Prostate gland (tissue), 2 donors: ENCODE measurements at places on chromosomes 2 and 18. TPM values are rescaled to one million over a fixed set of nuclear protein-coding genes. Genes with fewer than 3 reads are reported as not detected.

The LRRC30 gene
- total RNA-seq = not detected

The SLC66A2 gene
- 37.6 TPM for total RNA-seq

The ADAM17 gene
- total RNA-seq = 15.8 TPM

The PREB gene
- 88.9 TPM for total RNA-seq

The LYPD6 gene
- total RNA-seq = 2.3 TPM

The GDF7 gene
- 7.0 TPM for total RNA-seq

The ANKRD44 gene
- 11.2 TPM for total RNA-seq

The CPS1 gene
- total RNA-seq = 15.8 TPM

The RAB6C gene
- total RNA-seq = 2.4 TPM

The UGT1A4 gene
- total RNA-seq = not detected

The ELOA2 gene
- total RNA-seq = 0.28 TPM

The SPEG gene
- total RNA-seq = 53.4 TPM

The ACADL gene
- total RNA-seq = 54.0 TPM

The FSIP2 gene
- 7.3 TPM for total RNA-seq

The RBKS gene
- total RNA-seq = 1.8 TPM

The VSNL1 gene
- 11.7 TPM for total RNA-seq

The TBR1 gene
- total RNA-seq = 0.45 TPM

The C1QL2 gene
- total RNA-seq = 1.4 TPM

The MALL gene
- total RNA-seq = 40.1 TPM

The CYS1 gene
- total RNA-seq = 5.2 TPM

The ATP8B1 gene
- total RNA-seq = 103 TPM

The PMS1 gene
- total RNA-seq = 23.8 TPM

The FLACC1 gene
- 0.27 TPM for total RNA-seq

The SLC19A3 gene
- total RNA-seq = 0.41 TPM

The ANKRD12 gene
- 38.7 TPM for total RNA-seq

The CHAC2 gene
- total RNA-seq = 3.0 TPM

The PROM2 gene
- total RNA-seq = 80.1 TPM

The PTPRN gene
- 6.6 TPM for total RNA-seq

The ZFAND2B gene
- 57.2 TPM for total RNA-seq

The FOXI3 gene
- total RNA-seq = not detected

The ADRA2B gene
- total RNA-seq = 5.0 TPM

The CHRNA1 gene
- total RNA-seq = 4.0 TPM

The CENPA gene
- 0.23 TPM for total RNA-seq

The PSMG2 gene
- total RNA-seq = 78.6 TPM

The LHCGR gene
- total RNA-seq = not detected

The IL36RN gene
- total RNA-seq = not detected

The TXNDC2 gene
- not detected for total RNA-seq

The PELI1 gene
- 32.9 TPM for total RNA-seq

The DLX2 gene
- total RNA-seq = not detected

The LRATD1 gene
- total RNA-seq = 123 TPM

The NAT8 gene
- total RNA-seq = not detected
